Tongue (tissue), 3 donors: ENCODE measurements at places on chromosomes 5 and 9. TPM values are rescaled to one million over a fixed set of nuclear protein-coding genes. Genes with fewer than 3 reads are reported as not detected.

The ARHGEF39 gene
- 1.0 TPM for total RNA-seq

The SLC28A3 gene
- total RNA-seq, result 4.0 TPM

The CLTA gene
- 95.7 TPM for total RNA-seq

The NR5A1 gene
- not detected for total RNA-seq

The PFN3 gene
- total RNA-seq, result not detected

The HRCT1 gene
- total RNA-seq, result not detected

The CCDC112 gene
- 10.5 TPM for total RNA-seq

The FLT4 gene
- total RNA-seq, result 21.8 TPM

The RAPGEF1 gene
- 58.1 TPM for total RNA-seq

- DNase-seq, result no peak
Observed at GRCh38 chr5:81756016-81756415, 5.1 kb upstream of the SSBP2 start.

- peak; percentile 36 for DNase-seq
Observed at GRCh38 chr5:64149268-64149667, 16.4 kb upstream of the RNF180 start.

DNA sequence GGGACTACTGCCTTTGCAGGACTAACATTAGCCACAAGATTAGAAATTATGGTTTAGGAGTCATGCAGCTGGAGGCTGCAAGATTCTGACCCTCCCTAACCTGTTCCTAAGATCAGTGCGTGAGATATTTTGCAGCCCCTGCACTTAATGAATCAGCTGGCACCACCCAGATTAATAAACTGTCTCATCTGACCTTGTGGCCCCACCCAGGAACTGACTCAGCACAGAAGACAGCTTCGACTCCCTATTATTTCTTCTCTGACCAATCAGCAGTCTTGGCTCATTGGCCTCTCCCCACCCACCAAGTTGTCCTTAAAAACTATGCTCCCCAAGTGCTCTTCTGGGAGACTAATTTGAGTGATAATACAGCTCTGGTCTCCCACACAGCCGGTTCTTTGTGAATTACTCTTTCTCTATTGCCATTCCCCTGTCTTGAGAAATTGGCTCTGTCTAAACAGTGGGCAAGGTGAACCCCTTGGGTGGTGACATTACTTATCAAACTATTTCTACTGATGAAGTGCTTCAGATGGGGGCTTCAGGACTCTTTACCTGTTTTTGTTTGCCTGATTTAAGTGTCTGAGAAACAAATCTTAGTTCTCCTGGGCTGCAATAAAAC lies 17.0 kb downstream of the CTSL start:
- DNase-seq, result no peak

GRCh38 chr5:39064450-39064849 lies 9.7 kb downstream of the RICTOR start:
- DNase-seq, result no peak

GRCh38 chr5:81393783-81394718 lies at the start of gene ACOT12:
ACOT12 (minus strand) TSS chr5:81394134; CDS start chr5:81394114, 20 bp downstream.
- peak; percentile 32 for DNase-seq

GRCh38 chr9:36023260-36024048 lies 13.3 kb upstream of the RECK start:
- DNase-seq, result peak; percentile 86

- peak; percentile 16 for DNase-seq
Observed at GRCh38 chr5:35030426-35031100, 17.2 kb downstream of the AGXT2 start.

DNA sequence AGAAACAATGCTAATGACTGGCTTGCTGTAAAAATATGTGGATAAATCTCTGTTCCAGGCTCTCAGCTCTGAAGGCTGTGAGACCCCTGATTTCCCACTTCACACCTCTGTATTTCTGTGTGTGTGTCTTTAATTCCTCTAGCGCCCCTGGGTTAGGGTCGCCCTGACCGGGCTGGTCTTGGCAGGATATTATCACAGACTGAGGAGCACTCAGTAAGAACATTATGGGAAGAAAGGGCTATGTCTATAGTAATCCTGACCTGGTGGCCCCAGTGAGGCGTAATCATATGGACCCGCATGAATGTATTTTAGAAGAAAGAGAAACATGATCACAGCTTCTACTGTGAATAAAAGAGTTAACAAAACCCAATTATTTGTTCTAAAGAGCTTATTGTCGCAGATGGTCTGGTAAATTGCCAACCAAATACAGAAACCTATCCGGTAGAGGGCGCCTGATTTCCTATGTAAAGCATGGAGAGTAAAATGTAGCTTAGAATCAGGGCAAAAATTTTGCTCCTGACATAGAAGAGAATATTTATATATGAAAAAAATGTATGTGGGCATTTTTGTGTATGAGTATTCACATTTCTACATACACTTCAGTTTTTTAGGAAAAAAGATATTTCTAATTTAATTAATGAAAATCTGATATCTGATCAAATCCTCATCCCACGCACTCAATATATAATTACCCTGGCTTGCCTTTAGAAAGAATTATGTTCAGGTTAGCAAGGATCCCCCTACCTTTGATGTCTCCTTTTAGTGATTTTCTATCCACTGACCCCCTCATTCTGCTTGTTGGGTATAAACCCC lies 5.8 kb upstream of the IFNA1 start:
- DNase-seq, result peak; percentile 63

DNA sequence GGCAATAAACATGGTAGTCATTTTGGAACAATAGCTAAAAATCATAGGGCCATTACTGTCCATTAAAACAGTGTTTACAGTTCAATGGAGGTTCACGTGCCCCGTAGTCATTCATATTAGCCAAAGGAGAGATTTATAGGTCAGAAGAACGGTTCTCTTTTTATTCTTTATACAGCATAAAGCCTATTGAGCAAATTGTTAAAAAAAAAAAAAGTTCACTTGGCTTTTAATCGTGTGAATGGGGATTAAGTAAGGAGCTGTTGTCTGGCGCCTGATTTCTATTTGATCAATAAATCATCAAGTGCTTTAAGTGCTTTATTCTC lies 69.1 kb upstream of the TBCA start:
- DNase-seq, result no peak

- no peak for DNase-seq
Observed at GRCh38 chr5:1005249-1005851, 3.3 kb upstream of the NKD2 start.

GRCh38 chr5:123485275-123485674 lies 26.7 kb upstream of the CSNK1G3 start:
- DNase-seq, result no peak

DNA sequence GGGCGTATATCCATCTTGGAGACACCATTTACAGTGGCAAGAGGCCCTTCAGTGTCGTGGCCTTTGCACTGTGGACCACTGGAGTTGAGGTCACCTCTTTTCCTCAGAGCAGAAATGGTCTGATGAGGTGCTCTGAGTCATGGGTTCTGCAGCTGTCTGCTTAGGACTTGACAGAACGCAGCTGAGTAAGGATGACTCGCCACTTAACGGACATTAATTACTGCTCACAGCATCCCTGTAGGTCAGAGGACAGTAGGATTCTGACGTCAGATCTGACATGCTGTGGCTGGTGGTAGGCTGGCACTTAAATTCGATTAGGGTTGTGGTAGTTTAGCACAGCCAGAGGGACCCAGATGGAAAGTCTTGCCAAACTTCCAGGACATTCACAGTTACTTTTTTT lies 479.4 kb downstream of the DMAC1 start:
- DNase-seq, result peak; percentile 54

DNA sequence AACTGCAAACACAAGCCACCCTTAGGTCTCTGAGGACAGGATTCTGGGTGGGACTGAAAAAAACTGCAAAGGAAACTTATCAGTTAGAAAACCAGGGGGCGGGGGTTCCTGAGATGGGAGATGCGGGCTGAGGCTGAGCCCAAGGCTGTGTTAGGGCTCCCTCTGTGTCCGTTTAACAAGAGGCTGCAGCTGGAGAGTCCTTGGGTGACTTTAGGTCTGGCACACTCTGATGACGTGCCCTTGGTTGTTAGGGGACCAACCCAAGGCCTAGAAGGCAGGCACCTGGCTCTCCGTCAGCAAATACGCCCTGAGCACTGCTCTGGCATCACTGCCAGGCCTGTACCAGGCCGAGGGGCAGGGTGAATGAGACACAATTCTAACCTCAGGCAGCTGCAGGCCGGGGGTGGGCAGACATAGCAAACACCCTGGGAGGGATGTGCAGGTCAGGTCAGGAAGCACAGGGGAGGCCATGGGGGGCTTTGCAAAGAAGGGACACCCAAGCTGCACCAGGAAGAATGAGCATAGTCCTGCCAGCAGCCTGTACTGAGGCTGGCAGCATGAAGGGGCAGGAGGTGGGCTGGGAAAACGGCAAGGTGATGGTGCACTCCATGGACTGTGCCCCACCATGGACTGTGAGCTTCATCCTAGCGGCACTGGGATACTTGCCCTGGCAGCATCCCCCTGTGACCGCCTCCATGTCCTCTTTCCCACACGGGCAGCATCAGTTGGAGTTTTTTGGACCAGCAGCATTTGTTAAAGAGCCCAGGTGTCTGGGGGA lies 137.9 kb downstream of the GABBR2 start:
- no peak for DNase-seq

DNA sequence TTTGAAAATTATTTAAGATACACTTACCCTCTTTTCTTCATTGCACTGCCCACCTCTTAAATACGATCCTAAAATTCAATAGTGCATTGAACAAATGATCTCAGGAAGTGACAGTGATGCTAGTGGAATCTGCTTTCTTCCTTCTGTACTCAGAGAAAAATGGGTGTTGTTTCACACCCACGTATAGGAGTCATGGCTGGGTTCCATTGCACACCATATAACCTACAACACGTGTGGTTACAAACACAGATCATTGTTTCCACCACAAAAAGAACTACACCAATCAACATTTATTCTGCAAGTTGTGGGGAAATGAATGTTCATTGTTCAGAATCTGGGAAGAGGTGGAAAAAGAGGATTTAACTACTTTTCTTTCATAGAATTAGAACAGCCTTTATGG lies 275.9 kb downstream of the MAN2A1 start:
- DNase-seq, result no peak

GRCh38 chr5:69451941-69452647 lies 37.2 kb downstream of the MARVELD2 start:
- no peak for DNase-seq

- DNase-seq, result no peak
Observed at GRCh38 chr5:169944922-169945680, 35.2 kb downstream of the INSYN2B start.

- peak; percentile 38 for DNase-seq
Observed at GRCh38 chr5:58259685-58260152, 200.2 kb downstream of the PLK2 start.

DNA sequence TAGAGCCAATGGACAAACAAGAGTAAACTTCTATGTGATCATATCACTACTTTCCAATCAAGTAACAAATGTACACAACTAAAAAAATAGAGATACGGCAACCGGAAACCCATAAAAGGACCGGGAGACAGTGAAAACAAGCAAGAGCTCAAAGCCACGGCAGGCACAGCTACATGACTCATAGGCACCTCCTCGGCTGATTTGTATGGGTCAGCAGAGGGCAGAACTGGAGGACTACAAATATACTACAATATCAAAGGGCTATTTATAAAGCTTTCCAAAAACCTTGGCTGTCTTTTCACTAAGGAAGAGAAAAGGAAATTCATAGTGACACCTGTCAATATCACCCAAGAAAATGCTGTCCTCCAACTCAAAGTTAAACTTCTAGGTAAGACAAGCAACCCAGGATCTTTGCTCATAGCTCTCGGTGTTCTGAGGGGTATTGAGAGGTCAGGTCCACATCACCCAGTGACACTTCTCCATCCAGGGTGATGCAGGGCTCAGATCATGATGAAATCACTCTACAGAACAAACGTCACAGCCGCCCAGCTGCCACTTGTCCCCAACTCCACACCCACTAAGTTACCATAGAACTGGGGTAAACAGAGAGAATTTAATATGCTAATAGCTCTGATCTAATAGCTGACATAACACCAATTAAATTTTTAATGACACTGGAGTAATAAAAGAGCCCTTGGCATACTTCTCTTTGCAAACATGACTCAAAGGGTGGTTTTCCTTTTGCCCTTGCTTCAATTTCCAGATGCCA lies 41.3 kb downstream of the PFDN1 start:
- no peak for DNase-seq

DNA sequence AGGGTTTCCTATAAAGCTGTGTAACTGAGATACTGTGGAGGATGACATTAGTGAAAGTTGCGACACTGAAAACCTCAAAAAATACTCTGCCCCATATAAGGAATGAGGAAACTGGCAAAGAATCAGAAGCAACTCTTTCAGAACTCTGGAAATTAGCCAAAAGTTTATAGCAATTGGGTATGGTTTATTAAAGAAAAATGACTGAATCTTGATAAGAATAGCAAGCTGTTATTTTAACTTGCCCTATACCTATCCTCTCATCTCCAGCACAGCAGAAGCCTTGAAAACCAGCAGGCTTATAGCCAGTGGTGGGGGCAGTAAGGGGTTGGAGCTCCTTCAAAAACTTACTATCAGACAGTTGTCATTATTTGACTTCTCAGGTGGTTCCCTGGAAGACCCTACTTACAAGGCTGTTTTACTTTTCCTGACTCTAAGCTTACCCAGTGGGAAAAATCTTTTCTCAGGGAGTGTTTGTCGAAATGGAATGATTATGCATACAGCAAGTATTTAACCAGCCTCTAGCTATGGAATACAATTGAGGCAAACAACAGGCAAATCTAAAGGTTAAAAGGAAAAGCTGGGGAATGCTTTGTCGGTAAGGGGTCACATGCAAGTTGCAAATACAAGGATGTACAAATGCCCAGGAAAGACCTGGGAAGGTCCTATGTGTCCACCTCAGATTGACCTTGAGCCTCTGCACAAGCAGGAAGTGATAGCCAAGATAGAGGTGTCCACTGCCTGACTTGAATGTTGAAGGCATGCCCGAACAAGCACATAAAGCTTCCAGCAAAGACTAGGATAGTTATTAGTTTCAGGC lies 21.0 kb upstream of the FAM151B start:
- no peak for DNase-seq

- no peak for DNase-seq
Observed at GRCh38 chr5:175593794-175594193, 64.1 kb upstream of the HRH2 start.

DNA sequence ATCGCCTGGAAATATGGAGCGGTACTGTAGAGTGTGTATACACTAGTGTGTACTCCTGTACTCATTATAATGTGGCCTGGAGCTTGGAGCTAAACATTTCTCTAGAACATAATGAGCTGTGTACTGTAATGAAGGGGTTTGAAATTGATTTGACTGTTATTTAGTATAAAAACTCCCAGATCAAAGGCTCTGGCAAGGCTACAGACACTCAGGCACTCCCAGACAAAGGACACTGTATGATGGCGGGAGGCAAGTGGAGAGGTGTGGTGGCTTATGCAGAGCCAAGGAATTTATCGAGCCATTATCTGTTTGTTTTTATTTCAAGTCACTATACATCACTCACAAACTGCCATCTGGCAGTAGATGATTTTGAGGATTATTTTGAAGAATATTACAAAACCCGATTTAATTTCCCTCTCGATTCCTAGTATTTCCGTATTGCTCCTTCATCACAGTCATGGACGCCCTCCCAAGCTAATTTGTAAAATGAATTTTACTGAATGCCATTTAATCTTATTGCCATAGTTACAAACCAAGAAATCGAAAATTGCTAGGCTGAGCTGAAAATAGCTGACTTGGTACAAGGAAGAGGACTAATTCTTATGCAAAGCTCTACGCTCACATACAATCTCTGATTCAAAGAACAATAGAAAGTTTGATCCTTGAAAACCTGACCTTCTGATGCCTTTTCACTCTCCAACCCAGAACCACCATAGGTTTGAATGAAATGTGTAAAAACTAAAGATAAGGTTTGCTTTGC lies 240.2 kb upstream of the SEMA6A start:
- DNase-seq, result no peak
